ENCODE measurements at places on chromosomes 3 and 15.

DNA sequence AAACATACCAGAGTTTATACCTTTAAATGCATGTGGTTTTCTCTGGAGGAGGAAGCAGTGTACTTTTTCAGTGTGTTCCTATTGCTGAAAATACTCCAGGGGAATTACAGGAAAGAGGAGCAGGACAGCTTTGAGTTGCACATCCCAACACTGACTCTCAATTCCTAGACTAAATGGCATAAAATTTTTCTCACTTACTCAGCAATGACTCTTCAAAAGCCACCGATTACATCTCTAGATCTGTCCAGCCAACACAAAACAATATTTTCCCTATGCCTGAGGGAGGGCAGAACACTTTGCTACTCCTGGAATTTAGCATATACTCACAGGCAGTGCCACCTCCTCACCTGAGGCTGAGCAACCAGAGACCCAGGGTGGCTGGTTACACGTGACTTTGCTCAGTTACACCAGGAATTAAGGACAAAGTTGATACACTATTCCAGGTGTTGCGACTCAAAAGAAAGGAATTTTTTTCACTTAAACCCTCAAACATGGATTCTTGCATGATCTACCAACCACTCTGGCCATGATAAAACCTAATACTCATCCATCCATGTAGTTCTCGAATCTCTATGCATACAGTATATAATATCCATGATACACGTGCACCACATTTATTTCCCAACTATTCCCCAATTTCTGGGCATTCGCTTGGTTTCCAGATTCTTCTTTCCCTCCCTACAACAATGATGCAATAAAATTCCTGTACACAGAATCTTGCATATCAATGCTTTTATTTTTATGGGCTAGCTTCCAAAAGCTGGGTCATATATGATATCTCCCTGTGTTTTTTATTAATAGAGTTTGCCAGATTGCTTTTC lies 194.6 kb downstream of the THRB start:
- no peak for DNase-seq

DNA sequence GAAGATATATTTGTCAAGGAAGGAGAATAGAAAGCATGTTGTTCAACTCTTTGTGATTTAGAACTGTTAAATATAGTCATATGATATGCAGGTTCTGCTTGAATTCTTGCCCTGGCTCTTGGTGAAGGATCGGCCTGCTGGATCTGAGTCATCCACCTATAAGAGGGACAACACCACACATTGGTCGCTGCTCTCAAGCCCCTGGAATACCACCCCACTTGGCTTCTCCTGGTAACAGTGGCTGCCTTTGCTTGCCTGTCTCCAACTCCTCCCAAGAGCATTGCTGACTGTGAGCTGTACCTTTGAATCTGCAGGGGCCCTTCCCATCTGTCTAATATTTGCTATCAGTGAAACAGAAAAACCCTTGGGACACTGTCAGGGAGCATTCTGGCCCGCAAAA lies 78.9 kb upstream of the DGKG start:
- DNase-seq = no peak

- peak; percentile 1 for DNase-seq
Observed at GRCh38 chr3:149717391-149718056, 34.8 kb downstream of the COMMD2 start.

- no peak for DNase-seq
Observed at GRCh38 chr15:31305796-31306425, 20.7 kb upstream of the KLF13 start.

GRCh38 chr15:91894606-91895005 lies 41.1 kb downstream of the SLCO3A1 start:
- no peak for DNase-seq

DNA sequence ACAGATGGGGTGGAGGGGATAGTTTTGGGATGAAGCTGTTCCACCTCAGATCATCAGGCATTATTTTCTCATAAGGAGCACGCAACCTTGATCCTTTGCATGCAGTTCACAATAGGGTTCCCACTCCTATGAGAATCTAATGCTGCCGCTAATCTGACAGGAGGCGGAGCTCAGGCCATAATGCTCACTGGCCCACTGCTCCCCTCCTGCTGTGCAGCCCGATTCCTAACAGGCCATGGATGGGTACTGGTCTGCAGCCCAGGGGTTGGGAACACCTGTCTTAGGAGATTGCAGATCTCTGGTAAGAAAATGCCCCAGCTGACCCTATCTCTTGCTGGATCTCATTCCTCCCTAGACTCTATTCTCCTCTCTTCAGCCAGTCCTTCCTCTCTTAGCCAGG lies 6.8 kb downstream of the CSTA start:
- no peak for DNase-seq

- no peak for DNase-seq
Observed at GRCh38 chr3:195226445-195226844, 44.5 kb downstream of the XXYLT1 start.

DNA sequence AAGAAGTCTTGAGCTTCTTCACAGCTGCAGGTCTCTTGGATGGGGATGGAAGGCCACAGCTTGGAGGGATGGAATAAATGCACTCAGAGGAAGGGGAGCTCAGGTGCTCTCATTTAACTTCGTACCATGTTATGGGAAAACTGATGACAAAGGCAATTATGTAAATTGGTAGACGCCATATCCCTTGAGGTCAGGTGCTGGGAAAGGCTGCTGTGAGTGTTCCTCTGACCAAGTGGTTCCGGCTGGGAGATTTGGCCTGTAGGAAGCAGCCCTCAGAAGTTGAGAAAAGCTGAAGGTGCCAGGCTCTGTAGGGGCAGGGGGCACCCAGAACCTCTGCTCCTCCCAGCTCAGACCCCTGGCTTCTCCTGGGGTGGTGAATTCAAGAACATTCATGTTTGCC lies 47.1 kb downstream of the FAH start:
- no peak for DNase-seq

DNA sequence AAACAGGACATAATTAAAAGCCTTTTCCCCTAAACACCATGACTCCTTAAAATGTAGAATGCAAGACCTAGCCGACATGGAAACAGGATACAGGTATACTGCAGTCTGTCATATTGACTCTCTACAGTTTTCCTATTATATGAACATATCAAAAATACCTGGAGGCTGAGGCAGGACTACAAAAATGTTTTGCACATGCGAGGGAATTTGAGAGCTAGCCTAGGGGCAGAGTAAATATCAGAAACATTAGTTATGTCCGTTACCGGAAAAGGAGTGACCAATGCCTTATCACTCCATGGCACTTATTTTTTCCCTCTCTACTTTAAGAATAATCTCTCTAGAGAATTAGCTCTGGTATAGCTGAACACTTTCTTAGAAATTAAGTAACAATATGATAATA lies 732.3 kb downstream of the TUSC7 start:
- DNase-seq = no peak

DNA sequence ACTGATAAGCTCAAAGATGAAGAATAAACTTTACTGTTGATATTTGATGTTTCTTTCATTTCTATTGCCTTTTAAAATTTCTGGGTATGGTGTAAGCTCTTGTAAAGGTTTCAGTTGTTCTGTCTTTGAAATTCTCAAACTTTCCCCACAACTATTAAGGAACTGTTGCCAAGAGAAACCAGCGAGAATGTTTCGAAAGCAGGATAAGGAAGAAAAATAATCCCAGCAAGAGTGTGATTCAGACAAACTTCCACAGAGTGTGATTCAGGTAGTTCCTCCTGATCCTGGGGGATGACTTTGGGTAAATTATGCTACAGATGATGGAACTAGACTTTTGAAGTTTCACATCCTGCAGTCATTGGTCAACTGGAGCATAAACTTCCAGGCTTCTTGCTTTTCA lies 632.0 kb downstream of the NSUN3 start:
- no peak for DNase-seq

DNA sequence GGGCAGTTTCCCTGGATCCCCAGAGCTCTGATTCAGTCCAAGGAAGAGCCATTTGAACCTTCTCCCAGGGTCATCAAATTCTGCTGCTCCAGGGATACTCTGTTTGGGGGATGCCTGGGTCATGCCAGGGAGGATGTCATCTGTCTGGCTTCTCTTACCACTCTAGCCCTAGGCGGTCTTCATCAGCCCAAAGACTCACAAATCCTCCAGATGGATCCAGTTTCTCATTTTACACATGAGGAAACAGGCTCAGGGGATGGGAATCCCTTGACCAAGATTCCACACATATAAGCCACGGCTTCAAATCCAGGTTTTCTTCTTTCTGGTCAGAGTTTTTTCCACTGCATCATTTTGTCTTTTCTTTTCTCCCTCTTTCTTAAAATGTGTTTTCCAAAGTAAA lies 36.7 kb downstream of the SLC28A1 start:
- no peak for DNase-seq

DNA sequence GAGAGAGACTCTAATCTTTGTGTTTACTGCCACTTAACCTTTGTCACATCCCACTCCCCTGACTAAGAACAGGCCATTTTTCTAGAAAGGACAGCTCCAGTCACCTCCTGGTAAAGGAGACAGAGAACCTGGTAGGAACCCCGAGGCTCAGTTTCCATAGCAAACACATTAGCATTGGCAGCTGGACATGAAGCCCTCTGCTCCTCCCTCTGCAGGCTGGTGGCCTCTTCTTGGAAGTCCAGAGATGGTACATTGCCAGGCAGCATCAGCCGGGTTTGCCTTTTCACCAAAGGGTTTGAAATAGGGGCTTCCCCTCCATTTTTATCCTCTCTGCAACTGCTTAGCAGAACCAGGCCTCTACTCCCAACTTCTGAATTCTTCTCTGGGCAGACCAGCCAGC lies 213.4 kb upstream of the SEMA6D start:
- no peak for DNase-seq

DNA sequence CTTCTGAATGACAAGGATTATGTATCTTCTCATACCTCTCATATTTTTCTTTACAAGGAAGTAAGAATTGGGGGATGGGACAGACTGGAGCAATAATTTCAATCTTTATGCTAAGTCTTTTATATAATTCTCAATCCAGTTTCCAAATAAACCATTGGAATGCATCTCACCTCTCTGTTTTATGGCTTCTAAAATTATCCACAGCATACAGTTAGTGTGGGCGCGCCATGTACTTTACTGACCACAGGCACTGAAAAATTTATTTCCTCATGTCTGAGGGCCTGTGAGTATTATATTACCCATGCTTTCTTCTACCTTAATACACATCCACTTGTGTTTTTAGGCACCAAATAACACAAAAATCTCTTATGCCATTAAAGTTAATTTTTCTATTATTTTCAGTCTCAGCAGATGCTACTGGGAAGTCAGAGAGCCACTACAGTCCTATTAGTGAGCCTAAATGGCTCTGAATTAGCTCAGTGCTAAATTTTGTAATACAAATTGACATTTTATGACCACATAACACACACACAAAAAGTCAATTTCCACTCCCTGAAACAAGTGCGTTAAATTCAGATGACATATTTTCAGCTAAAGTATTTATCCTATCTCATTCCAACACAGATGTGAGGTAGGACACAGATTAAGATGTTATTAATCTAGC lies 39.3 kb downstream of the SLITRK3 start:
- DNase-seq = no peak

GRCh38 chr3:115498898-115499297 lies 124.4 kb upstream of the GAP43 start:
- no peak for DNase-seq

DNA sequence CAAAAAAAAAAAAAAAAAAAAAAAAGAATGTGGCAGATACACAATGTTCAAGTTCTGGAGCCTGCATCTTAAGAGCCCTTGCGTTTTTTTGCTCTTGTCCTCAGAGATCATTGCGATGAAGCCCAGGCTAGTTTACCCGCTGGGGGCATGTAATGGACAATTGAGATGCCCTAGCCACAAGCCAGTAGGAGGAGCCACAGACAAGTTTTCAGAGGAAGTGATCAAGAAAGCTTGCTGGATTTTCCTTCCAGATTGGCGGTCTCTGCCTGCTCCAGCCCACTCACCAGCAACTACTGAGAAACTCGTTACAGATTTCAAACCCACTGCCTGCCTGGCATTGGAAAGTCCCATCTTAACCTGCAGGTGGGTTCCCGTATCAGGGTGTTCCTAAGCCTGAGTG lies 192.1 kb upstream of the EOMES start:
- DNase-seq = no peak

GRCh38 chr3:56629451-56629850 lies 53.6 kb downstream of the TASOR start:
- DNase-seq = no peak

DNA sequence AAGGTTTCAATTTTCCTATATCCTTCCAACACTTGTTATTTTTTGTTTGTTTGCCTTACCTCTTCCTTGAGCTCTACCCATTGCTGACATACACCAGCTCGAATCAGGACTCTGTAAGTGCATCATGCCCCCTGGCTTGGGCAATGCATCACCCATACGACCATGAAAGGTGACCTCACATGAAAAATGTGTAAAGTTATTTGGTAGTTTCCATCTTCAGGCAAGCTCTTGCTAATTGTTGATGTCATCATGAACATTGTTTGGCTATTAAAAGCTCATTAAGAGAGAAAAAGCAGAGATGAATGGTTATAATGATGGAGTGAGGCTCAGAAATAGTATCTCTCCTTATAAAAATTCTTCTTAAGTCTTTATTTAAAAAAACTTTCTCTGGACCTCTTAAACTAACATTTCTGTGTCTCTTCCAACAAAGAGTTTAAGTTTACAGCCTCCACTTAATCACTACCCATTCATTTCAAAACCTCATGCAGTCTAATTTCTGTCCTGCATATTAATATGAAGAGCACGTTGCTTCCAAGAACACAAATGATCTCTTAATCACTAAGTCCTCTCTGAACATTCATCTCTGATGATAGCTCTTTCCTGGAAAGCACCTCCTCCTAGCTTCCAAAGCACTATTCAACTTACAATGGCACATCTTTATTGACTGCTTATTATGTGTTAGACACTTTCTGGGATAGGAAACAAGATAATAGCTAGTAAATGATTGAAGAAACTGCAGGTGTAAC lies 236.3 kb downstream of the NFKBIZ start:
- DNase-seq = no peak

DNA sequence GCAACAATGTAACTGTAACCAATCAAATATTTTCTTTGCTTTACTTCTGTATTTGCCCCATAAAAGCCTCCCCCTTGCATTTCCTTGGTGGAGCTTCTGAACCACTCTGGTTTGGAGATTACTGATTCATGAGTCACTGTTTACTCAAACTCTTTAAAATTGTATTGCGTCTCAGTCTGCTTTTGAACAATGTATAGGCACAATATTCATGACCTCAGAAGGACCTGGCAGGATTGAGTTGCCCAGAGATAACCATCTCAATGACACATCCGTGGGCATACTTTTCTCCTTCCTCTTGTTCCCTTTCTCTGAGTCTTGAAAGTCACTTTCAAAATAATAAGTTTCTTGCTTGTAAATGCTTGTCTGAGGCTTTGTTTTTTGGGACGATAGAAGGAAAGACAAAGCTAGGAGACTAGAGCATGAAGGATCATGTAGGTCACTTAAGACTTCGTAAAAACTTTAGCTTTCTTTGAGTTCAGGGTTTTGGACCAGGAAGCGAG lies 57.1 kb upstream of the POU1F1 start:
- no peak for DNase-seq

Data from NCI-H748 treated with DMSO at 0.1 percent for 48 hours (cell line).